ENCODE measurements at places on chromosomes 1 and 21. TPM values are rescaled to one million over a fixed set of nuclear protein-coding genes. Genes with fewer than 3 reads are reported as not detected.

Gene CFAP141
- 0.44 TPM for polyA plus RNA-seq

Gene SELENOF
- 398 TPM for polyA plus RNA-seq

Gene CRYAA
- not detected for polyA plus RNA-seq

Gene TRIM67
- polyA plus RNA-seq = 0.06 TPM

Gene KCNA3
- 0.17 TPM for polyA plus RNA-seq

Gene ETV3L
- 0.07 TPM for polyA plus RNA-seq

Measured in left renal pelvis (tissue), 4 donors.